ENCODE measurements at places on chromosomes 3 and 15.
A peak's percentile ranks its signal among the peaks of the same experiment; 100 is the strongest.

- DNase-seq, result no peak
Measured at GRCh38 chr3:145780301-145780700, 380.7 kb downstream of the PLOD2 start.

- DNase-seq, result no peak
Measured at GRCh38 chr3:151552589-151552988, 91.7 kb upstream of the IGSF10 start.

GRCh38 chr3:10772271-10773161 lies 43.5 kb upstream of the SLC6A11 start:
- peak; percentile 13 for DNase-seq

GRCh38 chr3:101384426-101384825 lies 64.1 kb upstream of the IMPG2 start:
- DNase-seq, result no peak

- no peak for DNase-seq
Measured at GRCh38 chr15:70566047-70566835, 197.1 kb downstream of the UACA start.

DNA sequence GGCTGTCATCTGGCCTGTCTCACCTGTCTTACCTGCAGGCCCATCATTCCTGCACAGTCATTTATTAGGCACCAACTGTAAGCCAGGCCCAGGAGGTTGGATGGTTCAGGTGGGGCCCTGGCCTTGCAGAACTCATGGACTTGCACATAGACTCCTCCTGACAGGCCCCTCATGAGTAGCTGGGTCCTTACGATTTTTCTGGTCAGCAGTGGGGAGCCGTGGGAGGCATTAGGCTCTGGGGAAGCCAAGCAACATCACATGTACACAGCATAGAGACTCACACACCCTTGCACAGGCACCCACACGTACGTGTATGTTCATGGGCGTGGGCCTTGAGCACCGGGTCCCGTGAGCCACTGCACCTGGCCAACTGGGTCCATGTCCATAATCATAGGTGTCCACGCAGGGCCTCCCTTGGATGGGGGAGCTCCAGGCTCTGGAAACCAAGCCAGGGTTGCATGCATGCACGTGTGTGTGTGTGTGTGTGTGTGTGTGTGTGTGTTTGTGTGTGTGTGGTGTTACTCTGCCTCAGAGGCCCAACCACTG lies 20.3 kb downstream of the CISH start:
- no peak for DNase-seq

- no peak for DNase-seq
Measured at GRCh38 chr3:46478341-46478740, 13.6 kb upstream of the LTF start.

DNA sequence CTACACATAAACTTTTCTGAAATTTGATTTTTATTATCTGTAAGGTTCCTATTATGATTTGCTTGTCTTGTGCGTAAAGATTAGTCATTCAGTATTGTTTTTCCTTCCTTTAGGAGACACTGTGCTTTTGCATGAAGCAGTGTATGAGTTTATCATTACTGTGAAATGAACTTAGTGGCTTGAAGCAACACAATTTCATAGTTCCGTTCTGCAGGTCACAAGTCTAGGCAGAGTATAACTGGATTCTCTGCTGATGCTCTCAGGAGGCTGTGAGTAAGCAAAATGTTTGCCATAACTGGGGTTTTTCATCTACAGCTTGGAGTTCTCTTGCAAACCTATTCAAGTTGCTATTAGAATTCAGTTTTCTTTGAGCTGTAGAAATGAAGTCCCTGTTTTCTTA lies 1136.1 kb downstream of the OTOL1 start:
- DNase-seq, result peak; percentile 20

- DNase-seq, result no peak
Measured at GRCh38 chr3:17394541-17395155, 347.8 kb downstream of the TBC1D5 start.

- DNase-seq, result no peak
Measured at GRCh38 chr3:143306407-143306806, 186.8 kb downstream of the CHST2 start.

- no peak for DNase-seq
Measured at GRCh38 chr3:42367903-42368302, 42.5 kb downstream of the LYZL4 start.

All from GM23248 (cell line).